Tongue (tissue), 3 donors: ENCODE measurements at places on chromosomes 3 and 15.

DNA sequence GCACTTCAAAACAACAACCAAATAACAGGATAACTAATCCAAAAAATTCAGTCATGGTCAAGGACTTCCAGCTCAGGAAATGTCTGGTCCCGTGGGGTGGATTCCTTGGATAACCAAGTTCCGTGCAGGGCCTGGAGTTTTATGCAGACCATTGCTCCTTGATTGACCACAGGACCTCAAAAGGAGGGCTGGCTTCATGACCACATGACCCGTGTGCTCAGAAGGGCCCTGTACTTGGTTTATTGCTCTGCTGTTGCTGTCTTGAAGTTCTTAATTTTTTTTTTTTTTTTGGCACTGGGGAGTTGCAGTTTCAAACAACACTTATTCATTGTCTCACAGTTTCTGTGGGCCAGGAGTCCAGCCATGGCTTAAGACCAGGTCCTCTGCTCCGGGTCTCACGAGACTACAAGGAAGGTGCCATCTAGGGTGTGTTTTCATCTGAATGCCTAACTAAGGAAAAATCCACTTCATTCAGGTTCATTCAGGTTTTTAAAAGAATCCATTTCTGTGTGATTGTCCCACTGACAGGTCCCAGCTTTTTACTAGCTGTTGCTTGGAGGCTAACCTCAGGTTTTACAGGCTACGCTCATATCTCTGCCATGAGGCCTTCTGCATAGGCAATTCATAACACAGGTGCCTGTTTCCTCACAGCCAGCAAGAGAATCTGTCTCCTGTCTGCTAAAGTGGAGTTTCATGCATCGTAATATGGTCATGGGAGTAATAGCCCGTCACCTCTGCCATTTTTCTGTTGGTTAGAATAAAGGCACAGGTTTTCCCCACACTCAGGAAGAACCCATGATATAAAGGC, 65.3 kb downstream of the FLNB start:
- DNase-seq = peak; percentile 34

GRCh38 chr3:151347432-151347831, 18.1 kb upstream of the P2RY13 start:
- DNase-seq = no peak

- DNase-seq = peak; percentile 24
Observed at GRCh38 chr15:80160570-80161156, 7.9 kb downstream of the FAH start.

DNA sequence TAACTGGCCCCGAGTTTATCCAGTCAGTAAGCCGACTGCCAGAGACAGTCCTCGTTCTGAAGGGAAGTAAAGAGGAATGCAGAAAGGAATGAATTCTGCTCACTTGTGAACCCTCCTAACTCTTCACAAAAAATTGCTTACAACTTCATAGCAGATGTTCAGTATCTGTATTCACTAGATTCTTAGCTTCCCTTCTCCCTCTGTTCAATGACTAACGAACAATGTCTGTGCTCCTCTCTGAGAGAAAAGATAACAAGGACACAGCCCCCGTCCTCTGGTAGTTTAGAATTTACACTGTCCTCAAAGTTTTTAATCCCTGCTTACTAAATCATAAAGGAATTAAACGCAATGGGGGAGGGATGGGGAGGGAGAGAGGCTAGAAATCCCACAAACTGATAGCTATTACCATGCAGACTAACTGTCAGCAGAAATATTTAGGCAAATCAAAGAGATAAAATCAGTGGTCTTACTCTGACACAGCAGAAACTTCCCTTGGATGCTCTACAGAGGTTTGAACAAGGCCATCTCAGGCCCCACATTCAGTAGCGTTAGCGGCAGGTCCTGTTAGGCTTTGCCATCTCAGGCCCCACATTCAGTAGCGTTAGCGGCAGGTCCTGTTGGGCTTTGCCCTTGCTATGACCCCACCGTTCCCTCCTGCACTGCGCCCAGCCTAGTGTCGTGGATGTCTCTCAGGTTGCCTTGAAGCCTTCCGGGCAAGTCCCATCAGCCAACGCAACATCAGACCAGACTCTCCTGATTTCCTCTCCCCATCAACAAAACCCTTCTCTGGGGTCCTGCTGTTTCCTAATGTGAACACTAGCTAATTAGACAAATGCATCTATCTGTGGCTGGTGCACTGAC, 23.4 kb downstream of the NRROS start:
- no peak for DNase-seq

- no peak for DNase-seq
Observed at GRCh38 chr15:81481346-81481745, 107.3 kb upstream of the TMC3 start.

DNA sequence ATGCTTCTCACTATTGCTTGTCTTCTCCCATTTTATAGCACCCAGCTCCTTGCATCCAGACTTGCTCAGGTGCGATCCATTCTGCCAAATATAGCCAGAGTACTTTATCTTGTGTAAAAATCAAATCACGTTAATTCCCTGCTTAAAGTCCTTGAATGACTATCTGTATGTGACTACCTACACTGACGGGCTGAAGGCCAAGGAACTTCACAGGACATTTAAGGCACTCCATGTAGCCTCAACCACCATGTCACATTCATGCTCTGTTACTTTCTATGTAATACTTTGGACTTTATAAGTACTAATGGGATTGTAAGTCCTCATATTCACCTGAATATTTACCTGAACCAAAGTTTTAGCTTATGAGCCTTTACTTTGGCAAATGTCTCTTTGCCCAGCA, 489.9 kb downstream of the MECOM start:
- no peak for DNase-seq

DNA sequence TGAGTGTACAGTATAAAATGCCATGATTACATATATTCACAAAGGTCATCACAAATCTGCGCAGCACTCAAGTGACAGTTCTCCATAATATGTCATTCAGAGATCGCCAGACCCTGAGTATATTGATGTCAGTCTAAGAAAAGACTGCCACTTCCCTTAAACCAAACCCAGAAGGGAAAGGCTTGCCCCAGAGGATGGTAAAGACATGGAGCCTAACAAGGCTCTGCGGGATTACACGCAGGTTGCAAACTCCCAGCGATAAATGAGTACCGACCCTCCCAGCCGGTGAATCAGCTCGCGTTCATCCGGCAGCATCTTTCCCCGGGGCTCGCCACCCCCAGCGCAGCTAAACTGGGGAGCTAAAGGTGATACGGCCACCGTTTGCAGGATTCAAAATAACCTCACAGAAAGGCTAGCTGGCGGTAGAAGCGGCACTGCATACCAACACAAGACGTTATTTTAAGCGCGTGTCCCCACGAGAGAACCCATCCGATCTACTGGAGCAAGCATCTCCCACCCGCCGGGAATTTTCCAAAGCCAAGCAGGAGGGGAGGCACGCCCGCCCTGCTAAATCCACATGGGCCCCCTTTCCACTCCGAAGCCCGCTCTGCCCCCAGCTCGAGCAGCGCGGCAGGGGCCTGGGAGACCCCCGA, 643 bp downstream of the MYO5A start:
- DNase-seq = peak; percentile 37

GRCh38 chr3:115671761-115672455, 48.6 kb downstream of the GAP43 start:
- no peak for DNase-seq

DNA sequence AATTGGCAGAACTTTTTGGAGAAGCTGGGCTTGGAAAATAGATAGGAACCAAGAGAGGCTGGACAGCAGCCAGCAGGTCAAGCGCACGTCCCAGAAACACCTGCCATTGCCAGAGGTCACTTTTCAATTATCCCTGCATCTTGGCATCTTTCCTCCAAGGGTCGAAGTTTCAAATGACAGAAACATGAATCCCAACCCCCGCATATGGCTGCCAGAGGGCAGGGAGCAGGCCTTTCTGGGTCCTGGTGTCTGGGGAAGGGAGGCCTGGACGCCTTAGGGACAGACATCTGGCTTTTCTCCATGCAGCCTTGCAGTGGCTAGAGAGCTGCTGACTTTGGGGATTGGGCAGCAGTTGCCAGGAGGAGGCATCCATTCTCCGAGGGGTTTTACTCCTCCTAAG, 164.5 kb upstream of the TPM1 start:
- DNase-seq = peak; percentile 21

DNA sequence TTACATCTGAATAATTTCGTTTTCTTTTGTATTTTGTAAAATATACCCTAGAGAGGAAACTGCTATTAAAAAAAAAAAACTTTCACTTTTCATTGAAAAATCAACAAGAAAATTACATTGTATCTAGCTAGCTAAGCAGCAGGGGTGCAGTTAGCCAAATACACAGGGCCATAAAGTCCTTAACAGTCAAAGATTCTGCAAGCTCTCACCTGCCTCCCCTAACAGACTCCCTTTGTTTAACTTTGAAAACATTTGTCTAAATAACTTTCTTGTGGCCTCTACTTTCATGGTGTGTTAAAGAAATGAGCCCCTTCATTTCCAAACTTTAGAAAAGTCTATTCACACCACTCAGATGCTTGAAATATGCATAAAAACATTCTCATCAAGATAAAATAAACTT, 23.3 kb downstream of the CBLB start:
- DNase-seq = no peak

DNA sequence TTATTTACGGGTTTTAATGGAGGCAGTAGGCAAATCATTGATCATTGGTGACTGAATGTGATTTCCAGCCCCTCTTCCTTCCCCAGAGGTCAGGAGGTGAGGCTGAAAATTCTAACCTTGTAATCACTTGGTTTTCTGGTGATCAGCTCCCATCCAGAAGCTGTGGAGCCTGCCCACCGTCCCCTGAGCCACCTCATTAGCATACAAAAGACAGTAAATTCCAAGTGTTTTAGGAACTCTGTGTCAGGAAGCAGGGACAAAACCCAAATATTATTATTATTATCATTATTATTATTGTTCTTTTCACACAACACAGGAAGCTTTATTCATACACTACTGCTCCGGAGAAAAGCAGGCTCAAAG, 18.2 kb downstream of the FOXB1 start:
- DNase-seq = no peak

DNA sequence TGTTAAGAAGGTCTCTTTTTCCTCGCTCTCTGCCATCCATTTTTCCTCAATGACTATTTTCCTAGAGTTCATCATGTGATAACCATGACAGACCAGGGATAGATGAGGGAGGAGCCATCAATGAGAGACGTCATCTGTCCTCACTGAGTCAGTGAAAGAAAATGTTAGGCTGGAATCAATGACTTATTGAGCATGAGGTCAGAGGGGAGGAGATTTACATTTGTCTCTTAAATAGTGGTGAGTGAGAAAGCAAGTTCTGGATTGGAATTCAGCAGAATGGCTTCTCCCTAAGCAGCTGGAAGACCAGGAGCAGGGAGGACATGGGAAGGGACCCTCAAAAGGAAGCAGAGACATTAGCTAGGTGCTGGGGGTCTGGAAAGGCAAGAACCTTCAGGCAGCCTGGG, 28.2 kb upstream of the USP3 start:
- peak; percentile 36 for DNase-seq

DNA sequence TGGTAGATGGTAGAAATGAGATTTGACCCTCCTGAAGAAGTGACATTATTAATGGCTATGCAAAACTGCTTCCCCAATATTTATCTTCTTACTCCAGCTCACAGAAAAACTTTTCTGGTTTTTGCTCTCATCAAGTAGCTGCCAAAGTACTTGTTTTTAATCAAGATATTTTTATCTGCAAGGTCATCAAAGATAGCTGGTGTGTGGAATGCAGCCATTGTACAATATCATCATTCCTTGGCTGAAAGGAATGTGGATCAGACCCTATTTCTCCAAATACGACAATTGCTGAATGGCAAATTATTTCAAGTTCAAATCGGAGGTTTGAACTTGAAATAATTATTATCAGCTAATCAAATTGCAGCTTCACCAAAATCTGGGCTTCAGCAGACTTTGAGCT, 126.9 kb upstream of the SLC7A14 start:
- no peak for DNase-seq

DNA sequence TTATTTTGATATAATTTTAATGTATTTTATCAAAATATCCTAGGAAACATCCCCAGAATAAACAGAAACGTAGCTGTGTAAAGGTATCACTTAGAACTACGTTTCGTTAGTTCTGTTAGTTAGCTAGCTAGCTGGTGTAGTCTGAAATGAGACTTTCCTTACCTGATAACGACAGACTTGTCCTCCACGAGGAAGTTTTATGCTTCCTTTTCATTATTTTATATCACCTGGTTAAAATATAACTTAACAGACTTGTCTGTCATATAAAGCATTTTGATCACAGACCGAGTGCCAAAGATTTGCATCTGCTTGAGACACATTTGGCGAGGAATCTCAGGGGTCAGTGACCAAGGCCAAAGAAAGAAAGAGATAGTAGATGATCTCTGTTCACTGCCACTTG, 829.5 kb downstream of the VGLL3 start:
- no peak for DNase-seq

- DNase-seq = no peak
Observed at GRCh38 chr3:78845605-78846004, 922.2 kb downstream of the ROBO1 start.

GRCh38 chr3:188126934-188127333, 27.0 kb upstream of the LPP start:
- no peak for DNase-seq

GRCh38 chr3:135238236-135238830, 443.3 kb downstream of the EPHB1 start:
- DNase-seq = no peak

- peak; percentile 55 for DNase-seq
Observed at GRCh38 chr3:52194485-52195290, 3.3 kb upstream of the ALAS1 start.

- DNase-seq = no peak
Observed at GRCh38 chr3:41126961-41127360, 72.3 kb upstream of the CTNNB1 start.

DNA sequence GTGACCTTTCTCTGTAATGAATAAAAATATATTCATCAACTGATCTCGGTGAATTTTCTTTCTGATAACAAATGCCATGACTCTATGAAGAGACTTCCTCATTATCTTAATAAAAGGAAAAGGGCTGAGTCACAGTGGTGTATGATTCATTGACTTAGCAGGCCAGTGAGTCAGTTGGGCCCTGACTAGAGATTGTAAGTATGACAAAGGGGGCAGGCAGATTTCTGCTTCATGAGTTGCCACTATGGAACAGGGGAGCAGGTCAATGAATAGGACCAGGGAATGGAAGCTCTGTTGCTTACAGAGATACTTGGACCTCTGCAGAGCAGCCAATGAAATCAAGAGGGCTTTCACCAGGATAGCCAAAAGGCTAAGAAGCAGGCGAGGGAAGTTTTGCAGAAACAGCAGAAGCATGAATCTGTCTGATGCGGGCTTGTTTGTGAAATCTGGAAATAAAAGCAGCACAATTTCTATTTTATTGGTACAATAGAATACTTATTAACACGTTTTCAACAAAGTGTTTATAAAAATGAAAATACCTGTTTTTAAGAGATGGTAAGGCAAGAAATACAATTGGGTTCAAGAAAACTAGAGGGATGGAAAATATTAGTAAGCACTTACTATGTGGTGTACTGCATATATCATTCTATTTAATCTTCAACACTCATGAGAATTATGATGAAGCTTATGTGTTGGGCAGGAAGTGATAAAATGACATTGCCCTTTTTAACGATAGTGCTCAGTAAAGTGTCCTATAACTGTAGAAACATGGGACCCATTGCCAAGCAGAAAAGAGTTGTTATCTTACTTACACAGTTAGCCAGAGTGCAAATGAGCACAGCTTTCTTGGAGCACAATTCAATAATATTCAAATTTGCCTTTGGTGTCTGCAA, 169.8 kb upstream of the MYRIP start:
- no peak for DNase-seq

GRCh38 chr3:85495602-85496001, 536.8 kb downstream of the CADM2 start:
- DNase-seq = no peak

GRCh38 chr3:159821110-159821509, 167.5 kb upstream of the IL12A start:
- DNase-seq = no peak
